Subcutaneous adipose tissue (tissue), 4 donors: ENCODE measurements at places on chromosomes 5 and 9. TPM values are rescaled to one million over a fixed set of nuclear protein-coding genes. Genes with fewer than 3 reads are reported as not detected.

CTXN3 gene
- total RNA-seq: not detected

ARID3C gene
- total RNA-seq: not detected

B4GALT1 gene
- total RNA-seq: 100 TPM

RASGEF1C gene
- total RNA-seq: not detected

CCNI2 gene
- total RNA-seq: not detected

FAXDC2 gene
- 95.5 TPM for total RNA-seq

AMBP gene
- total RNA-seq: not detected

SEPTIN8 gene
- total RNA-seq: 21.6 TPM

ADAMTSL2 gene
- 0.34 TPM for total RNA-seq

F2RL1 gene
- 3.6 TPM for total RNA-seq

MEIKIN gene
- total RNA-seq: not detected

FOXI1 gene
- total RNA-seq: not detected

DMXL1 gene
- total RNA-seq: 115 TPM

TRAF1 gene
- 1.8 TPM for total RNA-seq

ENTPD8 gene
- not detected for total RNA-seq

FBLL1 gene
- not detected for total RNA-seq

MTMR12 gene
- 48.9 TPM for total RNA-seq

LHX3 gene
- not detected for total RNA-seq

GRM6 gene
- total RNA-seq: not detected

SLC6A18 gene
- not detected for total RNA-seq

C5orf58 gene
- total RNA-seq: 2.3 TPM

TNFAIP8 gene
- total RNA-seq: 86.9 TPM

SMARCA2 gene
- total RNA-seq: 135 TPM

SARDH gene
- total RNA-seq: 0.88 TPM

MEF2C gene
- total RNA-seq: 92.0 TPM

SLC22A4 gene
- not detected for total RNA-seq

SV2C gene
- total RNA-seq: 0.17 TPM

FABP6 gene
- total RNA-seq: not detected

PCDHGA12 gene
- 9.2 TPM for total RNA-seq

RGS14 gene
- 7.3 TPM for total RNA-seq

ZNF883 gene
- not detected for total RNA-seq

CRHBP gene
- 2.1 TPM for total RNA-seq

NMUR2 gene
- not detected for total RNA-seq

ECSCR gene
- total RNA-seq: 25.4 TPM

N4BP3 gene
- 0.44 TPM for total RNA-seq

NR5A1 gene
- total RNA-seq: not detected

OR2K2 gene
- not detected for total RNA-seq

PLEKHG4B gene
- total RNA-seq: not detected

FAM240B gene
- not detected for total RNA-seq

MYMK gene
- not detected for total RNA-seq

TEK gene
- 8.3 TPM for total RNA-seq

CDHR2 gene
- total RNA-seq: 0.17 TPM

PITX1 gene
- total RNA-seq: not detected

PRUNE2 gene
- 15.0 TPM for total RNA-seq

STPG3 gene
- not detected for total RNA-seq

CACNA1B gene
- total RNA-seq: not detected

CBY3 gene
- not detected for total RNA-seq

HSD17B3 gene
- not detected for total RNA-seq

BSPRY gene
- total RNA-seq: 0.66 TPM

SMAD5 gene
- 55.6 TPM for total RNA-seq

AQP3 gene
- total RNA-seq: 2.1 TPM

ERGIC1 gene
- total RNA-seq: 165 TPM

WDR5 gene
- total RNA-seq: 13.7 TPM

CDH10 gene
- total RNA-seq: not detected

PDLIM7 gene
- total RNA-seq: 43.1 TPM
